COLO829 (cell line): ENCODE measurements at places on chromosomes 1 and 21.

GRCh38 chr1:244106176-244106575 is 55.1 kb downstream of the ZBTB18 start:
- no peak for DNase-seq

- DNase-seq: peak; percentile 69
Observed at GRCh38 chr1:232891071-232891470, 59.3 kb upstream of the NTPCR start.

- peak; percentile 70 for DNase-seq
Observed at GRCh38 chr1:61254634-61255357, 172.4 kb downstream of the NFIA start.

GRCh38 chr1:195867638-195868037 is 740.6 kb downstream of the KCNT2 start:
- no peak for DNase-seq

DNA sequence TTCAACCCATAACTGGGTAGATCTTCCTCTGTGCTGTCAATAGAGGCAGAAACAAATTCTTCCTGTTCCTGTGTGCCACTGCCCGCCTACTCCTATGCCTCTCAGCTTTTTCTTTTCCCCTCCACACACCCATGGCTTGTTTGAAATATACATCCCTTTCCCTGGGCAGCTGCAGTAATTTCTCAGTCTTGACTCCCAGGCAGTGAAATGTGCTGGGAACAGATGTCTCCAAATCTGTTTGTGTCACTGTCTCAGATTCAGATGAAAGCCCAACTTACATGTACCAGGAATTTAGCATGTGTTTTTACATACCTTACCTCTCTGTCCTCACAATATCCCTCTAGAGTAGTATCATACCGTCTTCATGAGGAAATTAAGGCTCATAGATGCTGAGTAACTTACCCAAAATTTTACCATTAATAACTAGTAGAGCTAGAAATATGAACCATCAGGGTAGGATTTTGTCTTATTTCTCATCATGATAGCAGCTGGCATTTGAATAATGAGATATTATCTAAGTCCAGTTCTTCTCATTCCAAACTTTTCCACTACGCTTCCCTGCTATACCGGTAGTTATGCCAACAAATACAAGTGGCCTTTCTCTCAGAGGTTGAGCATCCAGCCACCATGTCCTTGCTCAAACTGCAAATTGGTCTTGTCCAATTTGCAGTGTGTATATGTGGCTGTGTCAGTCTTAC is 4.7 kb upstream of the VASH2 start:
- no peak for DNase-seq

- DNase-seq: peak; percentile 88
Observed at GRCh38 chr1:205488074-205488723, 16.3 kb upstream of the CDK18 start.
